Stromal cell of bone marrow (primary cell): ENCODE measurements at places on chromosomes 1 and 21.

- no peak for DNase-seq
Measured at GRCh38 chr21:32245971-32246370, 32.9 kb downstream of the MIS18A start.

DNA sequence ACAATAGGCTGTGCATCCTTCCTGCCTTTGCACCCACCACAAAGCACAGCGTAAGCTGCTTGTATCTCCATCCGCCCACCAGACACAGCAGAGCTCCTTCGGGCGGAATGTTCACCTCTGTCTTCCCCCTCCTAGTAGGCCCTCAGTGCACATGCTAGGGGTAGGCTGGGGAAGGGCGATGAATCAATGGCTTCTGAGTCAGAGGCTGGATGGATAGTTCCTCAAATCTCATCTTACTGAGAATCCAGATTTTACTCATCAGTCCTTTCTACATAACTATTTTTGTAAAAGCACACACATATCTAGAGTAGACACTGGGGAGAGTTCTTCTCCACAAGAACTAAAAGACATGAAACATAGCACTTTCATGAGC lies 73.8 kb downstream of the BCAR3 start:
- peak; percentile 59 for DNase-seq

- DNase-seq, result no peak
Measured at GRCh38 chr1:54475946-54476516, 69.8 kb upstream of the SSBP3 start.

GRCh38 chr1:119679223-119679622 lies 31.2 kb upstream of the ZNF697 start:
- no peak for DNase-seq

DNA sequence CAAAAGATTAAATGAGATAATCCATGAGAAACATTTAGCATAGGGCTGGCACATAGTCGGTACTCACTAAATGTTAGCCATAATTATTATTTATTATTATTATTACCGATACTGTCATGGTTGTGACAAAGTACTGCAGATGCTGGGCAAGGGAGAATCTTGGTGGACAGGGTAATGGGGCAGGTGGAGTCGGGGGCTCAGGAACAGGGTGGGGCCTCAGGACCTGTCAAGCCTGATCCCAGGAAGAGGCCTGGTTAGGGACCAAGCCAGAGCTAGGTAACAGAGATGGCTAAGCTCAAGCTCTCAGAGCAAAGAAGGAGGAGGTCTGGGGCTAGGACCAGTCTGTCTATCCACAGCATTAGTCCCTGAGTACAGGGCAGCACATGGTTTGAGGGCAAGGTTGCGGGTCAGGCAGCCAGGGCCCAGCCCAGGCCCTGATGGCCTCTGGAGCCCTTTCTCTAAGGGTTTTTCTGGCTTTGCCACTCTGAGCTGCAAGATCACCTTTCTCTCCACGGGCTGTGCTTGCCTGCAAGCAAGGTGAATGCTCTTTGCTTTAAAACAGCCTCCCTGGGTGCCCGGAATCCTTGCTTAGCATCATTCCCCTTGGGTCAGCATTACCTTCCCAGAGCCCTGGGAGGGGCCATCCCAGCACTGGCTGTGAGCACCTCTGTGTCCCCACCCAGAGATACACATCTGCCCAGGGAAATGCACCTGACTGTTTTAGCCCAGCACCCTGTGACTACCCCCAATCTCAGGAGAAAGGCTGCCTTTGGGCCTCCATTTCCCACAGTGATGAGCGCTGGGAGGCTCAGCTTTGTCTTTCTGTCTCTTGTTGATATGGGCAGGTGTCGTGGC lies 572.0 kb downstream of the PTPRU start:
- no peak for DNase-seq

DNA sequence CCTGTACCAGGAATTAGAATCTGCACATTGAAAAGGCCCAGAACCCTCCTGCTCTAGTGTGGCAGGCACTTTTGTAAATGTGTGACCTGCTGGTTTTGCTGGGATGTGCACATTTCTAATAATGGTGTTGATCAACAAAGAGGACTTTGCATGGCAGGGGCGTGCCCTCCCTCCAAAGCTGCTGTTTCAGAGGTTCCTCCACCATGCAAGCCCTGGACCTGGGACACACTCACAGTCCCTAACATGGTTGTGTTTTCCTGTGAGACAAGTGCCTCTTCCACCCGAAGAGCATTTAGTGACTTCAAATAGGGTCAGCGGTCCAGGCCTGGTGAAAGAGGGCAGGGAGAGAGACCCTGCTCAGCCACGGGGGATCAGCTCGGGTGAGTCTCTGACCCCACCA lies 28.1 kb downstream of the TENT5C start:
- DNase-seq, result no peak

GRCh38 chr1:64093941-64094340 lies 109.5 kb upstream of the UBE2U start:
- DNase-seq, result peak; percentile 52

DNA sequence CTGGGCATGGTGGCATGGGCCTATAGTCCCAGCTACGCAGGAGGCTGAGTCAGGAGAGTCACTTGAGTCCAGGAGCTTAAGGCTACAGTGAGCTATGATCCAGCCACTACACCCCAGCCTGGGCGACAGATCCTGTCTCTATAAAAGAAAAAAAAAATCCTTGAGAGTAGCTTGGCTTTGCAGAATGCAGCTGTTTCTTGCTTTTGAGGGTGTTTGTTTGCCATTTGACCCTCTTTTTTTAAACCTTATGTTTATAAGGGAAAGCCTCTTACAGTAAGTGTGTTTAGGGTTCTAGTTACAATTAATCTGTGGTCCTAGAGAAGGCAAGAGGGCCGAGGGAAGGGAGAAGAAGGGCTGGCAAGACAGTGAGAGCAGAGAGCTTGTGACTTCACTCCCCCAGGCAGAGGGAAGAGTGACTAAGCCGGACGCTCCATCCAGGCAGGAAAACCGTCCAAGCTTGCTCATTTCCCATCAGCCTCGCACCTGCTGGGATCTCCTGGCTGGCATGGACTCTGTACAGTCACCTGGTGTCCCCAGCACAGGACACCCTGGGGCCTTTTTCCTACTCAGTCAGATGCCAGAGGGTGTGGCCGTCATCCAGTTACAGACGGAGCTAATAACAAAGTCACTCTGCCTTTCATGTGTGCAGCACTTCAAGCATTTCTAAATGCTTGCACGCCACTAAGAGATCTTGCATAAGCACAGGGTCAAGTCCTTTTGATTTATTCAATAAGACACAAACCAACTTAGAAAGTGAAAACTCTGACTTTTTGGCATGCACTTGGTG lies 55.5 kb upstream of the PSEN2 start:
- DNase-seq, result peak; percentile 75

DNA sequence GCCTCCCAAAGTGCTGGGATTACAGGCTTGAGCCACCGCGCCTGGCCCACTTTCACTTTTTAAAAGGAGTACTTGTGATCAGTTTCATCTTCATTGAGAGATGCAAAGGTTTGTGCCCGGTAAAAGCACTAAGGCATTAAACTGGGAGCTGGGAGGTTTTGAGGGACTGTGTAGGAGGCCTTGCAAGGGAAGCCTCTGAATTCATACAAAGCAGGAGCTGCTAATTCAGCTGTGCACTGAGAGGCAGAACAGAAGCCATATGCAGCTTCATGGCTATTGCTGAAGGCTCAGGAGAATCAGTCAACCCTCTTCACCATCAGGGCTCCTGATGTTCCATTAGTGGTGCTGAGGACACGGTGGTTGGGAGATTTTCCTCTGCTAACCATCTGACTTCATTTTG lies 77.7 kb downstream of the GPR88 start:
- DNase-seq, result no peak

- no peak for DNase-seq
Measured at GRCh38 chr1:226309398-226310244, 657 bp upstream of the LIN9 start.

DNA sequence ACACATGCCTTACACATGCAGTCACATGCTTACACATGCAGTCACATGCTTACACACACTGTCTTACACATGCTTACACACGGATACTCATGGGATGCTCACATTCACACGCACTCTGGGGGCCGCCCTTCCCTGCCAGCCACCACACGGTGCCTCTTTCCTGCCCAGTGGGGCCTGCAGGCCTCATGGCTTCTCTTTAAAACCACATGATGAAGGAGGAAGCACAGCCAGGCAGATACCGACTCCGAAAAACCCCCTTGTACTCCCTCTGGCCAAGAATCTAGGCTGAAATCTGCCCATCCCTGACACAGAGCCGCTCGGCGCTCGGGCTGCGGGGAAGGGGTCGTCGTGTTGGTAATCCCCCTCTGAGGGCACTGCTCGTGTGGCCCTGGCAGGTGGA lies 113.0 kb downstream of the PRDM16 start:
- DNase-seq, result no peak

DNA sequence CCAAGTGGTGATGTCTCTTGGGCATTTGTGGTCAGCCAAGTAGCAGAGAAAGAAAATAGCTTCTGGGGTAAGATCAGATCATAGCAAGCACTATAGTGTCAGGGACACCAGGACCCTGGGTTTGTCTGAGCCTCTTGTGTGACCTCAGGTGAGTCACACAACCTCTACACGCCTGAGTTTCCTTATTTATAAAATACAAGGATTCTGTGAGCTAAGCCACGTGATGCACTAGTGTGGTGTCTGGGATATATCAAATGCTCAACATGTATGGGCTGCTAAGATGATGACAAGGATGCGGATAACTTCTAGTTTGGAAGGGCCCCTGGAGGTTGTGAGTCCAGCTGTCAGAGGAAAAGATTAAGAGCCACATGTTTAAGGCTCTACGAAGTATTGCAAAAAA lies 24.5 kb upstream of the ZNF436 start:
- peak; percentile 64 for DNase-seq

DNA sequence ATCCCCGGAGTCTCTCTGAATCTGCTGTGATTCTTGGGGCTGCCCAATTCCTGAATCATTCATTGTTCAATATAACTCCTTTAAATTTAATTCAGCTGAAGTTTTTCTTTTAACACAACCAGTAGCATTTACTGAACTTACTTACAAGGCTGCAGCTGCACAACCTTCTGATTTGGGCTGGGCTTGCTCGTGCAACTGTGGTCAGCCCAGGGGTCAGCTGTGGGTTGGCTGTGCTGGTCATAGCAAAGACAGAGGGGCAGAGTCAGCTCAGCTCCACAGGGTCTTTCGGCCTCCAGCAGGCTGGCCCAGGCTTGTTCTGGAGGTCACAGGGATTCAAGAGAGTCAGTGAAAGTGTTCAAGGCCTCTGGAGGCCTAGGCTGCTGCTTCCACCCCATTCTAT lies 186.1 kb downstream of the MATN1 start:
- DNase-seq, result no peak

DNA sequence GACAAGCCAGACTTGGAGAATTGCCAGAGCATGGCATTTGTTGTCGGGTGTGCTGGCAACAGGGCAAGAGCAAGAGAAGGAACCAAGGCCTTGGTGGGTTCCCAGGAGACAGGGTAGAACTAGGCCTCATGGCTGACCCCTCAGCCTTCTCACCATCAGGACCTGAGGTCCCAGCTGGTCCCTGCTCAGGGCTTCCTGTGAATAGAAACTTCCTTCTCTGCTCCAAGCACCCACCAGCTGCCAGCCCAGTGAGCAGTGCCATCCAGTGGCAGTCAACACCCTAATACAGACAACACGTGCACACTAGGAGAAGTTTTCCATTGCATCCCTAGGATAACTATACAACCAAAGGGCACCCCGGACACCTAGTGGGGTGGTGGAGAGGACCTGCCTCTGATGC lies 22.8 kb downstream of the S100A6 start:
- no peak for DNase-seq
